ENCODE measurements at places on chromosomes 12 and 14. TPM values are rescaled to one million over a fixed set of nuclear protein-coding genes. Genes with fewer than 3 reads are reported as not detected.

Gene CYP46A1
- 0.51 TPM for total RNA-seq

Gene NFATC4
- total RNA-seq, result 0.44 TPM

Gene BCL2L14
- 1.0 TPM for total RNA-seq

Gene CRIP1
- 477 TPM for total RNA-seq

Gene FAM234B
- total RNA-seq, result 4.5 TPM

- H3K36me3 ChIP-seq, result no peaks in the 10 kb centered on the region
- H3K4me1 ChIP-seq, result no peaks in the 10 kb centered on the region
- H3K27ac ChIP-seq, result no peak overlapping the region
- no peaks in the 10 kb centered on the region for H3K27me3 ChIP-seq
These were observed 1188.2 kb upstream of the TMEM132C start for GRCh38 chr12:127078577-127079350.

GRCh38 chr12:63924781-63925180, 80.3 kb downstream of the SRGAP1 start:
- H3K4me1 ChIP-seq, result no peaks in the 10 kb centered on the region
- DNase-seq, result no peak
- H3K27ac ChIP-seq, result no peak overlapping the region
- H3K36me3 ChIP-seq, result no peaks in the 10 kb centered on the region

Gene MYH6
- total RNA-seq, result not detected

Gene TGFB3
- 6.4 TPM for total RNA-seq

GRCh38 chr14:74462993-74463392, 30.1 kb downstream of the NPC2 start:
- H3K27me3 ChIP-seq, result no peaks in the 10 kb centered on the region
- no peaks in the 10 kb centered on the region for H3K36me3 ChIP-seq
- H3K4me1 ChIP-seq, result no peaks in the 10 kb centered on the region
- DNase-seq, result no peak
- H3K4me3 ChIP-seq, result no peak overlapping the region

- H3K4me3 ChIP-seq, result no peak overlapping the region
- H3K4me1 ChIP-seq, result no peaks in the 10 kb centered on the region
- H3K27ac ChIP-seq, result no peak overlapping the region
These were observed 17.7 kb downstream of the TBK1 start for GRCh38 chr12:64469455-64470142.

Data from T-cell (primary cell).